ENCODE measurements at places on chromosomes 12 and 14.
A peak's percentile ranks its signal among the peaks of the same experiment; 100 is the strongest.

GRCh38 chr14:53062856-53063255 lies 90.3 kb downstream of the DDHD1 start:
- no peak for DNase-seq

DNA sequence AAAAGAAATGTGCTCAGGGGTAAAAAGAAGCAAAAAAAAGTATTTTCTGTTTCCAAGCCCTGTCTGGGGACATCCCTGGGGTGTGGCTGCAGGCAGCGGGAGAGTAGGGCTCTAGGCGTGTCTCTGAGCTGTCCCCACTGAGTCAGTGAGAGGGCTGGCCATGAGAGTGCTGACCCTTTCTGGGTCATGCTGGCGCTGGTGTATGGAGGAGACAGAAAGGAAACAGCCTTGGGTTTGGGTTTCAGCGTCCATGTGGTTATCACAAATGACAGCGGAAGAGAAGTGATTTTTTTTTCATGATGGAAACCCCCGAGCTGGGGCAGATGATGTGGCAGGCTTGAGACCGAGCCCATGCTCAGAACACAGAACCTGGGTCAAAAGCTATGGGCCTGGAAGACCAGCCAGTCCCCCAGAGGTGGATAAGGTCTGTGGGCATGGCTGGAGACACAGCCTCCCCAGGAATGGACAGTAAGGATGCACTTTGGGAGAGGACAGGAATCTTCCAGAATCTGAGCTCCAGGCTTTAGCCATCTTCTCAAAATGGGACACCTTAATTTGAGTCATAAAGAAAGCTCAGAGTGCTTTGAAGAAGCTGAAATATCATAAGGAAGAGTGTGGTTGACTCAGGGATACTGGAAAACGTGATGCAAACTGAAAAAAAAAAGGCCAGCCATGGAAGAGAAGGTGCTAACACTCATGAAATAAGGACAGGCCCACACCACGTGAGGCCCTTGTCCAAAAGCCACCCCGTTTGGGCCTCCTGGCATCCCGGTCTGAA lies 36.2 kb downstream of the SYNE3 start:
- no peak for DNase-seq

DNA sequence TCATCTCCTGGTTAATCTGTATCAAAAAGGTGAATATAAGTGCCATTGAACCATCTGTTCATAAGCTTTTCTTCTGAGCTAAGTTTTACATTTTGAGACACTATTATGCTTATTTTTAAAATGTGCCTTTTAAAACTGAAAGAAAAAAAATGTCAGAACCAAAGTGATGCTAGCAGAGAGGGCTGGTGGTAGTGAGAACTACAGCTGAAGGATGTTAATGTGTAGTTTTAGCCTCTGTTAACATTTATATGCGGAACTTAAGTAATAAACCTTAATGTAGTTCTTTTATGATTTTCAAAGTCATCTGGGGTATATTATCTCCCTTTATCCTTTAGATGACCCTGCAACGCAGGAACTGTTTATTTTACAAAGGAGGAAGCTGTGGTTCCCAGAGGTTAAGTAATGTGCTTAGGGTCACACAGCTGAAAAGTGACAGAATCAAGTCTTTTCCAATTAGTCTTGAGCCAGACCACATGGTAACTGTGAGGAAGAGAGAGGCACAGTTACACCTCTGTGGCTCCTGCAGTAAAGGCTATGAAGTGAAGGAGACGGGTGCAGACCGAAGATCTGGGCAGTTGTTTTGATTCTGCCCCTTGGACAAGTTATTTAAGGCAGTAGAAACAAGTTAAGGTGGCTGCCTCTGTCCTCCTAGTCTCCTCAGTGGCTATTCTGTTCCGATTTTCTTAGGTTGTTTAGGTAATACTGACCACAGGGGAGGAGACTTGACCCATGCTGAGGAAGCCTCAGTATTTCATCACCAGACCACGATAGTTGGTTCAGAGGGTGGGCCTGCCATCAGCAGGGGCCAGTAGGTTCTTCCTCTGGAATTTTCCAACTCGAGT lies 23.9 kb downstream of the GNG2 start:
- DNase-seq = no peak

DNA sequence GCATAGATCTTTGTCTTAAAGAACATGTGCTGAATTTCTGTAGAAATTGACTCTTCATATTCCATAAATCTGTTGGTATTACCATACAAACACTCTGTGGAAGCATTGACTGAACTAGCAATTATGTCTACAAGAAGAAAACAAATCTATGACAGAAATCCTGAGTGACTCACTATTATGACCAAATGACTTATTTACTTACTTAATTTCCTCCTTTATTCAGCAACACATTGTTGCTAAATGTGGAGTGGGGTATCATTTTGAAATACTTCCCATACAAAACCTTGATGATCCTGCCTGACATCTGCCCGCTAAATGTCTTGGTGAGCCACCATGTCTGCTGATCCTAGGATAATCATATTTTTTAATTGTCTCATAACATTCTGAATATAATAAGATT lies 99.1 kb upstream of the SLCO1C1 start:
- DNase-seq = no peak

DNA sequence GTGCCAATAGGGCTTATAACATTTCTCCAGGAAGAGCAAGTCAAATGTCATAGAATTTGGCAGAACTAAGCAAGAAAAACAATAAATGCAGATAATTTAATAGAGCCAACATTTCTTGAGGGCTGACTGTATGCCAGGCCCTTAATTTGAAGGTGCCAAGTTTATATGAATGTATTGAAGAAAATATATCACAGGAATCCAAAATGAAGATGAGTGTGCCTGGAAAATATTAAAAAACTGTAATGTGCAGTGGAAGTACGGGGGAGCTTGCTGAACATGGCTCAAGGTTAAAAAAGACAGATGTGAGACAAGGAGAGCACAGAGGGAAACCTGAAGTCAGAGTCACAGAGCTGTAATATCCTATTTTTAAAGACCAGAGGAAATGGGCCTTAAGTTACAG lies 16.4 kb downstream of the NR1H4 start:
- DNase-seq = no peak

DNA sequence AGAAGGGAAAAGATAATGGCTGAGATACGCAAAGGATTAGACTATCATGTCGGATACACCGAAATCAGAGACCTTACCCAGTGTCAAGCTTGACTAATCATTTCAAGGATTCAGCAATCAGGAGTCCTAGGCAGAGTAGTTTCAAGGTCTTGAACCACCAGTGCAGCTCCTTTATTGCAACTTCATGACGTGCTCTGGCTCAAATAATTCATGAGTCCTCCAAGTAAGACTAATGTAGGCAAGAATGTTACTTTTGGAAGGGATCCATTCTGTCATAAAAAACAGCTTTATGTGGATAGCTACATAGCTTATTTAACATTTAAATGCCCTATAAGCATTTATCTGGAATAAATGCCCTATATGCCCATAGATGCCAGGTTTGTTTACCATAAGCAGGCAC lies 123.2 kb downstream of the LMO3 start:
- no peak for DNase-seq

DNA sequence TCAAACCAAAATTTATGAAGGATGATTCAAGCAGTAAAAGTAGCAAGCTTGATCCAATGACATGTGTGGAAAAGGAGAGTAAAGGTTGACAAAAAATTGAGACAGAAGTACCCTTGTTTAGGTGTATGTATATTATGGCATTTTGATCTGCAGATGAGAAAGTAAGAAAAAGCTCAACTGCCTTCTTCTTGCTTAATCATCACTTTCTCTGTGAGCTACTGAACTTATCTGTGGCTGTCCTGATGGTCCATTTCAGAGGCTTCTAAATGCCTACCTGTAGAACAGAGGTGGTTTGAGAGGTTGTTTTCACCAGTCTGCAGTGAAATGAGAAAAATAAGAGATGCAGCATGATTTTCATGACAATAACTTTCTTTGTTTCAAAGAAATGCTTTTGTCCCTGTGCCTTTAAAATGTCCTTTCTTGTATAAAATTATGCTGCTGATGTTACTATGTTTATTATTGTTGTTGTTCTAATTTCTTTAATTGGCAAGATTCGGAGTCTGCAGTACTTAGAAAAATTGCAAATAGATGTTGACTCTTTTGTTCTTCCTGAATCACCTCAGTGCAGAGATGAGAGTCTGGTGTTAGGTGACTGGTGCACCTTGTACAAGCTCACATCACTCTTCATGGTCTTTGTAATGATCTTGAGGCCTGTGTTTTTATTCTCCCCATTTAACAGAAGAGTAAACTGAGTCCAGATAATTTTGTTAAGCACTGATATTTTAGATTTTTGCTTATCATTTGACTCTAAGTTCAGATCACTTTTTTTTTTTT lies 821.9 kb downstream of the VRK1 start:
- no peak for DNase-seq

- no peak for DNase-seq
Observed at GRCh38 chr14:77190977-77191376, 9.4 kb downstream of the TMEM63C start.

GRCh38 chr14:68574461-68574860 lies 218.4 kb downstream of the ZFP36L1 start:
- no peak for DNase-seq

DNA sequence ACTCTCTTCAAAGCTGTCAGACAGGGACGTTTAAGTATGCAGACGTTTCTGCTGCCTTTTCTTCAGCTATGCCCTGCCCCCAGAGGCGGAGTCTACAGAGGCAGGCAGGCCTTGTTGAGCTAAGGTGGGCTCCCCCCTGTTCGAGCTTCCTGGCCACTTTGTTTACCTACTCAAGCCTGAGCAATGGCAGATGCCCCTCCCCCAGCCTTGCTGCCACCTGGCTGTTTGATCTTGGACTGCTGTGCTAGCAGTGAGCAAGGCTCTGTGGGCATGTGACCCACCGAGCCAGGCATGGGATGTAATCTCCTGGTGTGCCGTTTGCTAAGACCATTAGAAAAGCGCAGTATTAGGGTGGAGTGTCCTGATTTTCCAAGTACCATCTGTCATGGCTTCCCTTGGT lies 900.4 kb upstream of the MDGA2 start:
- no peak for DNase-seq

GRCh38 chr14:46999661-47000060 lies 348.1 kb upstream of the RPL10L start:
- DNase-seq = no peak

- no peak for DNase-seq
Observed at GRCh38 chr12:238736-239398, 23.8 kb downstream of the SLC6A13 start.

DNA sequence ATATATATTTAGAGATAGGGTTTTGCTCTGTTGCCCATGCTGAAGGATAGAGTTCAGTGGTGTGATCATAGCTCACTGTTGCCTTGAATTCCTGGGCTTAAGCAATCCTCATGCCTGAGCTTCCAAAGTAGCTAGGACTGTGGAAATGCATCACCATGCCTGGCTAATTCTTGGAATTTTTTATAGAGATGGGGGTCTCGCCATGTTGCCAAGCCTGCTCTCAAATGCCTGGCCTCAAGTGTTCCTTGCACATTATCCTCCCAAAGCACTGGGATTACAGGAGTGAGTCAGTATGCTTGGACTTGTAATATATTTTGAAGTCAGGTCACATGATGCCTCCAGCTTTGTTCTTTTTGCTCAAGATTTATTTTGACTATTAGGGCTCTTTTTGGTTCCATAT lies 178.0 kb downstream of the RPAP3 start:
- DNase-seq = no peak

- peak; percentile 35 for DNase-seq
Observed at GRCh38 chr14:93734086-93734822, 54.0 kb downstream of the PRIMA1 start.

DNA sequence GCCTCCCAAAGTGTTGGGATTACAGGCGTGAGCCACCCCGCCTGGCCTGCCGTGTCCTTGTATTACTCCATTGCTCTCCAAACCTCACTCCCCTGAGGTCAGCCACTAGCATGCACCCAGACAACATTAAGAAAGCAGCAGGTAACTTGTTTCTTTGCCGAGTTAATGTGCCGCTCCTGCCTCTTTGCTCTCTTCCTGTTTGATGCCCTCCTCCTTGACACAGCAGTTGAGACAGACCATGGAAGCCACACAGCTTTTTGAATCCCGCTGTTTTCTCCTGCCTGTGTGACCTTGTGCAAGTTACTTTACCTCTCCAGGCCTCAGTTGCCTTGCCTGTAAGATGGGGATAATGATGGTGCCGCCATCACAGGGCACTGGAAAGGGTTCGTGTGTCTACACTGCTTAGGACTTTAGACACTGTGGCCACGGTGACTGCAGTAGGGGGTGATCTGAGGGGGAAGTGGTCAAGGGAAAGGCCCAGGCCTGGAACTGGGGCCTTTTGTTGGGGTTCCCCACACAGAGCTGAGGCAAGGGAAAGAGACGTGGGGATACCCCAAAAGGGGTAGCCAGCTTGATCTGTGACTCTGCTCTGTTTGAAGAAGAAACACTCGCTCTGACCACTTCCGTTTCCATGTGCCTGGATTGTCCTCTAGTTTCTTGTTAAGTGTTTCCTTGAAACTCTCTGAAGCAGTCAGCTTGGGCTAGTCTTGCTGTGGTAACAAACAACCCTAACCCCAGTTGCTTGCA lies 69.3 kb downstream of the RIN3 start:
- no peak for DNase-seq

- no peak for DNase-seq
Observed at GRCh38 chr12:123757561-123757960, 4.5 kb upstream of the DNAH10 start.

- no peak for DNase-seq
Observed at GRCh38 chr12:107544937-107545336, 140.7 kb upstream of the PWP1 start.

- DNase-seq = peak; percentile 35
Observed at GRCh38 chr12:109053382-109054123, 1.2 kb downstream of the USP30 start.

GRCh38 chr14:37232907-37233481 lies 35.3 kb downstream of the MIPOL1 start:
- DNase-seq = peak; percentile 64

DNA sequence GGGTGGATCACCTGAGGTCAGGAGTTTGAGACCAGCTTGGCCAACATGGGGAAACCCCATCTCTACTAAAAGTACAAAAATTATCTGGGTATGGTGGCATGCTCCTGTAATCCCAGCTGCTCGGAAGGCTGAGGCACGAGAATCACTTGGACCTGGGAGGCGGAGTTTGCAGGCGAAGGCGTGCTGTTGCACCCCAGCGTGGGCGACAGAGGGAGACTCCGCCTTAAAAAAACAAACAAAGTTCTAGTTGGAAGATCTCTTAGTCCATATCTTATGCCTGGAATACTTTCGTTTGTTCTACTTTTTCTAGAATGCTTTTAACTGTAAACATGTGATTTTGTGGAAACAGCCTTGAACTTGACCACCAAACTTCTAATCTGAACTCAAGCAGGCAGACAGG lies 38.7 kb downstream of the PPHLN1 start:
- DNase-seq = no peak

GRCh38 chr12:102169922-102170621 lies 27.6 kb downstream of the PMCH start:
- peak; percentile 9 for DNase-seq

Data from hematopoietic multipotent progenitor cell treated with erythropoietin and hydrocortisone succinate and interleukin-3 and kit ligand, for 17 days (in vitro differentiated cells).